ENCODE measurements at places on chromosomes 11 and 22. TPM values are rescaled to one million over a fixed set of nuclear protein-coding genes. Genes with fewer than 3 reads are reported as not detected.

- no peak overlapping the region for H3K4me3 ChIP-seq
- peaks cover 32% of the 10 kb centered on the region for H3K36me3 ChIP-seq
- no peak overlapping the region for H3K27ac ChIP-seq
- no peaks in the 10 kb centered on the region for H3K27me3 ChIP-seq
Observed at GRCh38 chr22:43131773-43132501, 11.3 kb downstream of the MCAT start.

The GAB4 gene
- total RNA-seq, result 0.28 TPM

DNA sequence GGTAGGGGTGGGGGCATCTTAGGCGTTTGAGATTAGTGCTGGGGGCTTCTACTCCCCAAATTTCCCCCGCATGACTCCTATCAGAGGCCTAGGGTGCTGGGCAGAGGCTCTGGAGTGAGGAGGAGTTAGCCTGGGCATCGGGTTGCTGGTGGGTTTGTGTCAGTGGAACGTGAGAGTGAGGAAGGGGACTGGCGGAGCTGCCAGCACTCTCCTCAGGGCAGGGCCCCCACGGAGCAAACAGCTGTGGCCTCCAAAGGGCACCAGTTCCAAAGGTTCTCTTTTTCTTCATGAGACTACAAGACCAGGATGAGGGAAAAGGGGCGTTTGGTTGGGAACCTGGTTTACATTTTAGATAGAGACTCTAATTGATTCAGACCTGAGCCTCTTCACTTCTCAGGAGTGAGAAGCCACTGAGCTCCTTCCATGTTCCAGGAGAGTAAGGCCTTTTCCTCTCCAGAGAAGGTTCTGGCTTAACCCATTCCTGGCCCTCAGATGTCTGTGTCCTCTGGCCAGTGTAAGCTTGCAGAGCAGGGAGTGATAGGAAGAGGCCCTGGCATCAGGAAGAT is 35.6 kb upstream of the CDON start:
- H3K36me3 ChIP-seq, result no peaks in the 10 kb centered on the region
- no peak overlapping the region for H3K27ac ChIP-seq
- no peaks in the 10 kb centered on the region for H3K4me1 ChIP-seq
- no peaks in the 10 kb centered on the region for H3K27me3 ChIP-seq
- H3K4me3 ChIP-seq, result no peak overlapping the region

- no peak overlapping the region for H3K4me3 ChIP-seq
- H3K36me3 ChIP-seq, result no peaks in the 10 kb centered on the region
- H3K4me1 ChIP-seq, result no peaks in the 10 kb centered on the region
Observed at GRCh38 chr11:1116104-1116503, 41.4 kb downstream of the MUC2 start.

GRCh38 chr11:36014898-36015665 is 71.2 kb downstream of the LDLRAD3 start:
- H3K27me3 ChIP-seq, result peaks cover 11% of the 10 kb centered on the region
- DNase-seq, result no peak
- no peaks in the 10 kb centered on the region for H3K36me3 ChIP-seq
- no peaks in the 10 kb centered on the region for H3K4me1 ChIP-seq

- no peak overlapping the region for H3K4me3 ChIP-seq
- no peak overlapping the region for H3K27ac ChIP-seq
- no peaks in the 10 kb centered on the region for H3K27me3 ChIP-seq
- no peaks in the 10 kb centered on the region for H3K4me1 ChIP-seq
- DNase-seq, result no peak
Observed at GRCh38 chr11:108693852-108694251, 29.0 kb downstream of the DDX10 start.

Data from T-cell (primary cell).